ENCODE measurements at places on chromosomes 2 and 18.
A peak's percentile ranks its signal among the peaks of the same experiment; 100 is the strongest.

DNA sequence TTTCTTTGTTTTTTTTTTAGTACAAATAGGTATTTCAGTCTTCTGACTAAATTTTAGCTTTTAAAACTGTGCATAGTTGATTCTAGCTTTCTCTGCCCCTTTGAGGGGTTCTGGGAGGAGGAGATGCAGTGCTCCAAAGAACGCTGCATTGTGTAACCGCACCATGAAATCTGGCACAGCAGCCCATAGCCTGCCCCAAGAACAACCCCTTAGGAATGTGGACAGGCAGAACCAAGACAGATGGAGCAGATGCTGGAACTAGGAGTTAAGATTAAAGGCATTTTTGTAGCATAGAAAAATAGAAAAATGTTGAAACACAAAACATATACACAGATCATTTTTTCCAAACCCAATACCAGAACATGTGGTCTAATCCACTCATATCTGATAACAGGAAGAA is 187.5 kb downstream of the SCG2 start:
- DNase-seq: no peak

- DNase-seq: no peak
Observed at GRCh38 chr2:80363330-80363729, 58.8 kb upstream of the LRRTM1 start.

DNA sequence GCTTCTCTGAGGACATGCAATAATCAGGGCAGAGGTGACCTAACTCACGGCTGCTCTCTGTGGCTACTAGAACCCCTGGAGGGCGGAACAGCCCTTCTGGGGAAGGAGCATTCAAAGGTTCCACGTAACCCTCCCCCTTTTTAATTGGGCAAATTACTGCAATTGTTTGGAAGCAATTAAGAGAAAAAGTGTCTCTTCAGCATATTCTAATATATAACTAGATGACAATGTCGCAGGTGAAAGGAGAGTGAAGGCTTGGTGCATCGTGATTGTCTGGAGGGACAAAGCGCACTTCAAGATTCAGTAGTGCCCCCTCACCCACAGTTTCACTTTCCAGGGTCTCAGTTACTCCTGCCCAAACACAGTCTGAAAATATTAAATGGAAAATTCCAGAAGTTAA is 720.8 kb downstream of the DCDC2C start:
- no peak for DNase-seq

GRCh38 chr2:201707753-201708152 is 9.3 kb upstream of the MPP4 start:
- no peak for DNase-seq

DNA sequence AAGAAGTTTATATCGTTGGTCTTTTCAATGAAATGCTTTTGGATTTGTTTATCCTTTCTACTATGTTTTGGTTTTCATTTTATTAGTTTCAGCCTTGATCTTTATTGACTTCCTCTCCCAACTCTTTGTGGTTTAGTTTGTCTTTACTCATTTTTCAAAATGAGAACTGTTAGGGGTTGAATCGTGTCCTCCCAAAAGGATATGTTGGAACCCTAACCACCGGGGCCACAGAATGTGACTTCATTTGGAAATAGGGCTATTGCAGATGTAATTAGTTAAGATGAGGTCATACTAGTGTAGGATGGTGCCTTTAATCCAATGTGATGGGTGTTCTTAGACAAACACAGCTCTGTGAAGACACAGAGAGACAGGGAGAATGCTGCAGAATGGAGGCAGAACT is 60.4 kb upstream of the IL1R2 start:
- no peak for DNase-seq

GRCh38 chr2:86790676-86791572 is at the start of gene CD8A:
Gene CD8A, minus strand, starts transcription at chr2:86790913. Its CDS starts 88 bp downstream, at chr2:86790825.
- no peak for DNase-seq

DNA sequence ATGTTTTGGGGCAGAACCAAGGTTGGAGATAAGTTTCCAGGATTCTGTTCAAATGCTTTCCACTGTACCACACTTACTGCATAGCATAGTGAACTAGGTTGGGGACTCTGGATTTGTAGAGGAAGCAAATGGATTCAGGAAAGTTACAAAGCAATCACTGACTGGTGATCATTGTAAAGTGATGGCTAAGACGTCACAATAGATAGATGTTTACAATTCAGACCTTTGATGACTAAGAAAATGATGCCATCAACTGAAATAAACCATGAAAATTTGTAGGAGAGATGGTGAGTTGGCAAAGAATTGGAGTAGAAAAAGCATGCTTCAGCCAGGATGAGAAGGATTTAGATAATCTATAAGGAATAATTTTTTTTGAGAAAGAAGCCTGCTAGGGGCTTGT is 178.0 kb downstream of the UBE2E3 start:
- DNase-seq: no peak

GRCh38 chr18:48962994-48963561 is 12.3 kb upstream of the SMAD7 start:
- no peak for DNase-seq

- no peak for DNase-seq
Observed at GRCh38 chr2:14831458-14831857, 198.9 kb downstream of the LRATD1 start.

DNA sequence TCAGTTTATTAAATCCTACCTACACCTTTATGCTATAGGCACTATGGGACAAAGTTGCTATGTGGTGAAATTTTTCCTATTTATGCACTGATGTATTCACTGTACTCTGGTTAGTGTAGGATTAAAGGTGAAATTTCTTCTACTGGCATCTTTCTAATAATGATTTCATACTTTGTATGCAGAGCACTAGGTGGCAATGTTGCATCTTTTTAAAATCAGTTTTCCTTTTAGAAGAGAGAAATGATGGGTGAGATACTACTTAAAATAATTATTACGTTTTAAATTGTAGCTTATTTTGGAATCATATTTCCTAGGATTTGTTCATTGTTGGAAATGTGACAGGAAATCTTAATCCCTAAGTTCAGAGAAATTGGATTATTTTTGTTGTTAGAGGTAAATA is 150.9 kb downstream of the CD8B2 start:
- peak; percentile 67 for DNase-seq

- no peak for DNase-seq
Observed at GRCh38 chr2:126658905-126659561, 3.1 kb downstream of the GYPC start.

DNA sequence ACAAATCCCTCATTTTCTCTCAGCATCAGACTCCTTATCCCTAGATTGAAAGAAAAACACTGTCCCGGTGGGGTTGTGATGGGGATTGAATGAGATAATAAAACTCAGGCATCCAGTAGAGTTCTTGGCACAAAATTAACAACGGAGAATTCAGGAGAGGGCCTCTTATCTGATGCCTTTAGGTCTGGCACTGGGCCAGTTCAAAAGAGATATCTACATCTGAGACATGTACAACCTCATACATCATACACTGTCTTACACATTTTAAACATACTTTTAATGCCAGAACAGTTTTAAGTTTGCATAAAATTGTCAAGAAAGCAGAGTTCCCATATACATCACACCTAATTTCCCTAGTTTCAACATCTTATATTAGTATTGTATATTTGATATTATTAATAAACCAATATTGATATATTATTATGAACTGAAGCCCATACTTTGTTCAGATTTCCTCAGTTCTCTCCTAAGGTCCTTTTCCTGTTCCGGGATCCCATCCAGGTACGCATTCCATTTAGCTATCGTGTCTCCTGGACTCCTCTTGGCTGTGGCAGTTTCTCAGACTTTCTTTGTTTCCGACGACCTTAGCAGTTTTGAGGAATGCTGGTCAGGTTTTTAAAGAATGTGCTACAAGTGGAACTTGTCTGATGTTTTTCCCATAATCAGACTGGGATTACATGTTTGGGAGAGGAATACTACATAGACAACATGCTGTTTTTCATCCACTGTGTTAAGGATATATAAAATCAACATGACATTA is 27.8 kb downstream of the NXPH2 start:
- DNase-seq: no peak

GRCh38 chr2:134287323-134287722 is 33.5 kb downstream of the MGAT5 start:
- no peak for DNase-seq
